ENCODE measurements at places on chromosomes 7 and 10.
A peak's percentile ranks its signal among the peaks of the same experiment; 100 is the strongest.

DNA sequence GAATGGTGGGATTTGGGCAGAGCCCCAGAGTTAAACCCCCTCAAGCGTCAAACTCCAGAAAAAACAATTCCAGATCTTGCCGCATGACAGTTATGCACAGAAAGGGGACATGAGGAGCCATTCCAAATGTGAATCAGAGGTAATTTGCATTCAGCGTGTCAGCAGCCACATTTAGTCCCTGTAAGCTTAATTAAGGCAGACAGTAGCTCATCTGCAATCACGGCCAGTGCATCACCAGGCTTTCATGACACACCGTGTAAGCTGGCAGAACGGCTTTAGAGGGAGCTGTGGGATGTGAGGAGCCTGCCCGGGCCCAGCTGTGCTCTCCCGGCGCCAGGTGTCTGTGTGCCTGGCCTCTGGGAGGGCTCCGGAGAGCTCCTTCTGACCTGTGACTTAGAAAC, 18.7 kb upstream of the PRKAG2 start:
- DNase-seq = no peak

DNA sequence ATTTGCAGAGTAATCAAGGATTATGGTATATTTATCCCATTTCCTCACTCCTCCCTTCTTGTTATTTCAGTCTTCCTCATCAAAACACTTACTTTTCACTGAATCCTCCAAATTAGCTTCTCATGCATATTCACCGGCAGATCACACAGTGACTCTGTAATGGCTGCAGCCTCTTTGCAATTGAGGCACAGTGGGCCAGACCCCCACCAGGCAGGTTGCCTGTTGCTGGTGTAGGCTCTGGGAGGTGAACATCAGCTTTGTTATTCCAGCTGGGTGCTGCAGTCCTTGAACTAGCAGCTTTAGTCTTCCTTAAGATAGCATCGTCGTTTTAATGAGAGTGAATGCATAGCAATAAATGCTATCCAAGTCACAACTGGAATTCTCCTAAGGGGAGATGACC, 449.3 kb downstream of the CNTNAP2 start:
- DNase-seq = no peak

GRCh38 chr7:824664-825063, 7.6 kb upstream of the SUN1 start:
- DNase-seq = no peak

DNA sequence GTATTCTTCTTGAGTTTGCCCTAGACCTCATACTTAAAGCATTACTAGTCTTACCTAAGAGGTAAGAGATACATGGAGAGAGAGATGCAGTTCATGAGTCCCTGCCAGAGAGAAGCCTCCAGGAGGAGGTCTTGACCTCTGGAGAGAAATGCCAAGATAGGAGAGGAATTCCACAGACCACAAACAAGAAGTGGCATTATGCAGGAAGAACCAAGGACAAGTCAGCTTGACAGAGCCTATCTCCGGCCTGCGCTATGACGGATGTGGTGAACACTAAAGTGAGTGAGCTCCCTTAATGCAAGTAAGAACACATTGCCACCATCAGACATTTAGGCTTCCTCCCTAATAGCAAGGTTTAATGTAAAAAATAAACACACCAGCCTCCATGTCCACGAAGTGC, 27.9 kb upstream of the COL1A2 start:
- no peak for DNase-seq

DNA sequence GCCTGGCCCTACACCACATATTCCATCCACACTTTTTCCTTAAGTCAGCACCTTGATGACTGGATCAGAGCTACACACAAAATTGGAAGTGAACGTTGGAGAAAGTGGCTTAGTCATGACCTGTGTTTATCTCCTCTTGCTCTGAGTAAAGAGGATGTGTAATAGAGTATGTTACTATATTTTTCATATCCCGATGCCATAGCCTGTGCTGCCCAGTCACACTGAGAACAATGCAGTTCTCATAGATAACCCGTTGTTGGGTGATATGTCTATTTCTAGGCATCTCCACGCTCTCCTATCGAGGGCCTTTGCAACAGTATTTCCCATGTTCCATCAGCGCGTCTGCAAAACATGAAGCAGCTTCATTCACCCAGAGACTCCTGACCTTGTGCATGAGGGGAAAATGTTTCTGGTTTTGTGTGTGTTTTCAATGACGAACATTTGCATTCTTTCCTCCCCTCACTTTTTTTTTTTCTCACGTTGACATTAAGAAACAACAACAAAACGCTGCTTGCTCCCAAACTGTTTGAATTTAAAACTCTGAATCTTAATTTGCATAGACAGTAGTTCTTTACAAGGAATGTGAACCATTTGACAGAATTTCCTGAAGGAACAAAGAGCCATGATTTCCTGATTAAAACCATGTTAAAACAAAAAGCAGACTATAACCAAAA, 43.4 kb downstream of the GRK5 start:
- DNase-seq = peak; percentile 62

DNA sequence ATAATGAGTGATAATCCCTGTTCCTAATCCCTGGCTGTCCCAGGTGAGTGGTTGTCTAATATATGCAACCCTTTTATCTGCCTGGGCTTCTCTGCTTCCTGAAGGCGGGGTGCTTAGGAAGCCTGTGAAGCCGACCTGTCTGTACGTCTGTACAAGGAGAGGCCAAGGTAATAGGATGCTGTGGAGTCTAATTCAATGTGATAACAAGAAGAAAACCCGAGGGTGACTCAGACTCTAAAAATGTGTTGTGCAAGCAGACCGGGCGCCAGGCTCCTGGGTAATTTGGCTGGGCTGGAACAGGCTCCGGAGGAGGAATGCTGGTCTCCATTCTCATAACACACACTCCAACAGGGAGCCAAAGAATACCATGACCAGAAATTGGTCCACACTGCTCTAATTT, 43.6 kb downstream of the THNSL1 start:
- peak; percentile 70 for DNase-seq

GRCh38 chr7:149020483-149020882, 7.8 kb downstream of the PDIA4 start:
- no peak for DNase-seq
